ENCODE measurements at places on chromosomes 1 and 21.

GRCh38 chr1:64632936-64633335 lies 111.9 kb upstream of the RAVER2 start:
- DNase-seq, result no peak

DNA sequence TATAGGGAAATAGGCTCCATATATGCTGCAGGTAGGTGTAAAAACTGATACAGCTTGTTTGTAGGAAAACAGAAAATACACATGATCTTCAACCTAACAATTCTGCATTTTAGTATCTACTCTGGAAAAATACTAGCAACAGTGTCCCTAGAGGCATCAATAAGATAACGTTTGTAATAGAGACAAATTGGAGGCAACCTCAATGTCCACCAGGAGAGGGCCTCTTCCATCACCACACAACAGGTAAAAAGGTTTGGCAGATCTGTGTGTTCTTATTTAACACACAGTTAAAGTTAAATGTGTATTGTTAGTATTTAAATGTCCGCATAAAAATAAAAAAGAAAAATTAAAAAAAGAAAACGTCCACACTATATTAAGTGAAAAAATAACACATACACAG lies 5.4 kb downstream of the EIF2D start:
- DNase-seq, result no peak

DNA sequence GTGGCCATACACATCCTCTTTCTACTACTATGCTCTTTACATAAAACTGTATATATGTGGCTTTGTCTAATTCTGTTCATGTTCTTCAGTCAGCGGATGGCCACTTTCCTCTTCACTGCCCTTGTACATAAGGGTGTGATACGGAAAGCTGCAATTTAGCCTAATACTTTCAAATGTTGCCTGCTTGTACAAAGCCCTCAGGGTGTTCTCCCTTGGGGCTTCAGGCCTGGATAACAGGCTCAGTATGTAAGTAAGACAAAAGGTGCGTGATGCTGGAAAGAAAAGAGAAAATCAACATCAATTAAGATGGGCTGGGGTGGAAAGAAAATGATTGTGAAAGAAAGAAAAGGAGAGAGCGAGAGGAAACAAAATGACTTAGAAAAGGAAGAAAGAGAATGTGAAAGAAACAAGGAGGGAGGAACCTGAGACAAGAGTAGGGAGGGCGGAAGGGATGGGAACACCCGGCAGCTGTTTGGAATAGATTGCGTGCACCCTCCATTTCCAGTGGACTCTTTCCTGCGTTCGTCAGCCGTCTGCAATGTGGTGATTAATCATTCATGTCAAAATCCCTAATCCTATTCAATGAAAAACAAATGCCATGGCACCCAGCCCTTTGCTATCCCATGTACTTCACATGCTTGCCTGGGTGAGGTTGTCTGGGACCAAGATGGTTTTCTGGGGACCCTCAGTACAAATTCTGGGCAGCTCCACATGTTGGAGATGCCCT lies 553.6 kb downstream of the NUF2 start:
- no peak for DNase-seq

- DNase-seq, result no peak
These were observed 21.8 kb downstream of the UQCRHL start for GRCh38 chr1:15785683-15786082.

DNA sequence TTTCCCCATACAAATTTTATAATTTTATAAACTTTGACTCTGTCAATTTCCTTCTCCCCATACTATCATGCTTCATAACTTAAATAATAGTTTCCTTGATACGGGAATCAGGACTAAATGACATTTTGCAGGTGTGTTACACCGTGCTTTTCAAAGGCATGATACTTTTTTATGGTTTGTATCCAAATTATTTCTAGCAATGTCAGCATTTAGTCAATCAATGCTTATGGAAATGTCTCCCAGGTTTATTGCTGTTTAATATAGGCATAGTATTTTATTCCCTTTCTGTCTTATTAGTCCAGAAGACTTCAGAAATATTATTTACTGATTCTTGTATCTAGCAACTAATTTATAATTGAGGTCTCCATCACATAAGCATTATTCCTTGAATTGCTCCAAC lies 23.4 kb downstream of the DRAM2 start:
- DNase-seq, result no peak

DNA sequence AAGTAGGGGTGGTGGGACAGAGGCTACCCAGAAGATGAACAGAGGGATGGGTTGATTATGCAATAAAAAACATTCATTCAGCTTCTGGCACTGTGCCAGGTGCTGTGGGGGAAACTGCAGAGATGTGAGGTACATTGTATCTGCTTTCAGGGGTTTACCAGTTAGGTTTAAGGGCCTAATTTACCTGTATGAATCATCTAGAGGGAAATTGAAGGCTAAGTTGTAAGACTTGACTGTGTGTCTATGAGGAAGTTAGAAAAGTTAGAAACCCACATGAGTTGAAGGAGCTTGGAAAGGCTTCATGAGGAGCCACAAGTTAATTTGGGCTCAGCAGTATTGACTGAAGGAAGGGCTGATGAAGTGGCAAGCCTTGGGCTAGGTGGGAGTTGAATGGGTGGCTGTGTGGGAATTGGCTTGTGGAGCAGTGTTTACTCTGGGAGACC lies 36.7 kb upstream of the APOBEC4 start:
- no peak for DNase-seq

DNA sequence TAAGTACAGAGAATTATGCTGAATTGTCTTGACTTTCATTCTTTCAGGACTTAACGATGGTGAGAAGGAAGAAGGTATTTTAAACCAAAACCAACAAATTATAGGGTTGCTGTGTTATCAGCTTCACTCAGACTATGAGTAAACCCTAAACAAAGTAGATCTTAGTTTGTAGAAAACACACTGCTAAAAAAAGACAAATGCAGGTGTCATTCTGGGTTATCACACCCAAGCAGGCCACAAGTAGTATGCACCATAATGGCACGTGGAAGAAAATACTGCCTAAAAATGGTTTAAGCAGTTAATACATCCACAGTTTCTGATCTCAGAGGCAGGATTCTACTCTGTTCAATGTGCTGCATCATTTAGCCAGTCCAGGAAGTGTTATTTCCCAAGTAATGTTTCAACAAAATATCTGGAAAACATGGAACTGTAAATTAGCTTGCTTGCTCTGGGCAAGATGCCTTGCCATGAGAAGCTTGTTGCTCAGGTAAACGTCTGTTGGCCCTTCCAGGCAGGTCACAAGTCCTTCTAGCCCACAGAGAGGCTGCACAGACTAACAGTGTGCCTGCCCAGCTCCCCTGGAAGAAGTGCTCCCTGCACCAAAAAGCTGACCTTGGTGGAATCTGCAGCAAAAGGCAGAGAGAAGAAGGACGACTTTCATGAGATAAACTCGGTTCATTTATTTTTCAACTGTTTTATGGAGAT lies 4.1 kb downstream of the DIPK1A start:
- DNase-seq, result no peak

Measured in stimulated activated CD8-positive, alpha-beta memory T cell treated with anti-CD3 and anti-CD28 coated beads, Interleukin-12 subunit alpha, Interleukin-12 subunit beta, amount 100 ng/mL, for 4 hours (primary cell).